WTC11 (cell line): ENCODE measurements at places on chromosomes 5 and 9.

GRCh38 chr9:69470186-69470977 is 145.4 kb downstream of the ENTREP1 start:
- no peak for DNase-seq

- no peak for DNase-seq
Observed at GRCh38 chr9:70995511-70995910, 125.9 kb downstream of the TRPM3 start.

DNA sequence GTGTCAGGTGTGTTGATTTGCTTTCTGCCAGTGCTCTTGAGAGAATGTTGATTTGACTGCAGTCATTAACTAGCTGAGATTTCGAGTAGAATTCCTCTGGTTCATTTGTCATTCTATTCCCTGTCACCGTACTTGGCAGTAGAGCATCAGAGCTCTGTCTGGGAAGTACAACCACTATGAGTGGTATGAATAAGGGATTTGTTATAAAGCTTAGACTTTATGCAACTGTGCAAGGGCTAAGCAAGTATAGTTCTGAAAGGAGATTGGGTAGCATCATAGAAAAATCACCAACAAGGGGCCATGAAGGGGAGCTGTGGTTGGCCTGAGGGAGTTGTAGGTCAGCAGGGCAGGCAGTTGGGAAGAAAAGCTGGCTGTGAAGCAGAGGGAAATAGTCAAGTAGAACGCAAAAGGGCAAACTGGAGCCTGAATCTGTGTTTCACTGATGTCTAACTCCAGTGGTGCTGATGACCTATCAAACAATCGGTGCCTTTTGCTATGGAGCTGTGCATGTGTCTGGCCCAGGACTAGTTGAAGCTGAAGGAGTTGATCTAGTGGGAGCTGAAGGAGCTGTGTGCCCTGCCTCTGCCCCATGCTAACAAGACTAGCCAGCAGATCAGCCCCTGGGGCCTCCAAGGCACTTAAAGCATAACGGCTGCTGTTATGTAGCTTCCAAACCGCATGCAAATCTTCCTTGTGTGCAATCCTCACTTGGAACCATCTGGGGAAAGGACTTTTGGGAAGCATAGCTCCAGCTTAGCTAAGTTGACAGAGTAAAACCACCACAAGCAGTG is 110.0 kb downstream of the SLC28A3 start:
- DNase-seq: no peak

DNA sequence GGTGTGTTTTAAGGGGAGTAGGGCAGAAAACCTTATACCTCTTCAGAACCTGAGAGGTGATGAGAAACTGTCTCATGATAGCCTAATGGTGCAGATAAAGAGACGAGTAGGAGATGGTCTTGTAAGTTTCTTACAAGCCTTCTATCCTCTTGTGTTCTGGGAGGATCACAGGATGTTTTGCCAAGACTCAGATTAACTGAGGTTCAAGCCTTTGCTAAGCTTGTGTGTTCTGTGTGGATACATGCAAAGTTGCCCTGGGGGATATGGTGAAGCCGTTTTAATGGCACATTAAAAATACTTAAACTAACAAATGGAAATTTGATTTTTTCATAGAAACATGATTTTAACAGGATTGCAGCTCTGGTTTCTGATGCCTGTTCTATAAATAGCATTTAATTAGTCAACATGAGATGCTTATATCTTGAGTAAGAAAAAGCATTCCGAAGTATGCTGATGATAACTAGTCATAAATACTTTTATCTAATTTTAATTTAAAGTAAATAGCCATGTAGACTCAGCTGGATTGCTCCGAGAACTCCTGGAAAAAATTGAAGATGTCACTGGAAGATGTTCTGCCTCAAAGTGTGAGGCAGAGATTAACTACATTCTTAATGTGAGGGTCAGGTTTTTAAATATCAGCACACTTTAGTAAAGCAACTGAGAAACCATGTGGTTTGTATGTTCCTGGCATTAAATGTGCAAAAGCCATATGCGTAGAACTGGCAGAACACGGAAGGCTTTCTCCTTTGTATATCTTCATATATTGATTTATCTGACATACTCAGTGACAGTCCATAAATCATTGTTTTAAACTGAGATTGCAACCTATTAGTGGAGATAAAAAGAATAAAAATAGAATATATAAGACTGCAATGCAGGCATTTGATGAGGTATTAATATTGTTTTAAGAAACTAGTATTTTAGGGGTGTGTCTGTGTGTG is 53.7 kb downstream of the IPO11 start:
- DNase-seq: no peak

- DNase-seq: no peak
Observed at GRCh38 chr9:117957267-117957666, 253.1 kb downstream of the TLR4 start.

DNA sequence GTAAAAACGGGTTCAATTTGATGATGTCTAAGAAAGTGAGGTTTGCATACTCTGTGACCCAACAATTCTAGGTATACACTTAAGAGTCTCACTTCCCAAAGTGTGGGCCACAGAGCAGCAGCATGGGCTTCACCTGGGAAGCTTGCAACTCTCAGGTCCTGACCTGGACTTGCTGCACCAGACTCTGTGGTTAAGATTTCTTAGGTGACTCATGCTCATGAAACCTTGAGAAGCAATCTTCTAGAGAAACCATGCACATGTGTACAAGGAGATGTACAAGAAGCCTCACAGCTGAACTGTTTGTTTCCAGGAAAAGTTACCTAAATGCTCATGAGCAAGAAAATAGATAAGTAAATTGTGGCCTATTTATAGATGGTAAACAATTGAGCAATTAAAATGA is 30.0 kb downstream of the DNAJC21 start:
- DNase-seq: no peak

- DNase-seq: no peak
Observed at GRCh38 chr5:165460911-165461310, 1955.5 kb downstream of the MAT2B start.

GRCh38 chr5:131281133-131281867 is 17.4 kb downstream of the CDC42SE2 start:
- DNase-seq: no peak

DNA sequence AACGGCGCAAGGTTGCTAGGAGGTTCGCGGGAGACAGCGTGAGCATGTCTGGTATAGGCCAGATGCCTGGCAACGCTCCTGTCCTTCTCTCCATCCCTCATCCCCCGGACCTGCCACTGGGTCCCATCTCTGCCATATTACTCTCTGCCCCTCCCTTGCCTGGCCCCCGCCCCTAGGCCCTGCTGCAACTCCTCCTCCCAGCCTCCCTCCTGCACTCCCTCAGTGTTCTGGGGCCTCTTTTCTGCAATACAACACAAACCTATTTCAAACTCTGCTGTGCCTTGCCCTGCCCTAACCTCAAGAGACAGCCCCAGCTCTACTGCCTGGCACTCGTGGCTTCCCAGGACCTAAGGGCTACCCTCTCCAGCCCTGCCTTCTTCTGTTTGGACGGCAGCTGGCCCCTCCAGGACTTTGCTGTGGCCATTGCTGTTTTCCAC is 8.9 kb upstream of the DBN1 start:
- no peak for DNase-seq

DNA sequence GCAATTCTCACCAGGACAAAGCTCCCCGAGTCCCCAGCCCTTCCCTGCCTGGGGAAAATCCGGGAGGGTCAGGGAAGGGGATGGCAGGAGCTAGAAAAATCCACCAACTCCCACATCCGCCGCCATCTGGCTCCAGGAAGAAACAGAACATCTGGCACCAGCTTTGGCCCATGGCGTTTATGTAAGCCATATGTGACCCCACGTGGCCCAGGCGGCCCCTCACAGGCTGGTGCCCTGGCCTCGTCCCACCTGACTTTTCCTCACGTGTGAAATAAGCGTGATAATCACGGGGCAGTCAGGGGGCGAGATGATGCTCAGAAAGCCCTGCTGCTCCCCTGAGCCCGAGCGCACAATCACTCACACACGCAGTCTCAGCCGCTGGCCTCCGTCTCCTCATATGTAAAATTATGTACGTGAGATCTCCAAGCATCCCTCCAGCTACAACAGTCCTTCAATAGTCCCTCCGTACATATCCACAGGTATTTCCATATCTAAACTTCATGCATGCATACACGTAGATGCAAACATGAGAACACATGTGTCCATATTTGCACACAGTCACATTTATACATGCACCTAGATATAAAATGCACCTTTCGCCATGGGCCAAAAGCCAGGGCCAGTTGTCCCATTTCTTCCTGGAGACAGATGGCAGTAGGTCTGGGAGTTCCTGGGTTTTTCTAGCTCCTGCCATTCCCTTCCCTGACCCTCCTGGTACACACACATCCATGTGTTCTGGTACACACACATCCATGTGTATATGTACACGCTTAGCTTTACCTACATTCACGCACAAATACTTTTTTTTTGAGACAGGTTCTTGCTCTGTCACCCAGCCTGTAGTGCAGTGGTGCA is 28.9 kb downstream of the PLPP7 start:
- no peak for DNase-seq

- no peak for DNase-seq
Observed at GRCh38 chr5:10933121-10933520, 172.1 kb upstream of the DAP start.

DNA sequence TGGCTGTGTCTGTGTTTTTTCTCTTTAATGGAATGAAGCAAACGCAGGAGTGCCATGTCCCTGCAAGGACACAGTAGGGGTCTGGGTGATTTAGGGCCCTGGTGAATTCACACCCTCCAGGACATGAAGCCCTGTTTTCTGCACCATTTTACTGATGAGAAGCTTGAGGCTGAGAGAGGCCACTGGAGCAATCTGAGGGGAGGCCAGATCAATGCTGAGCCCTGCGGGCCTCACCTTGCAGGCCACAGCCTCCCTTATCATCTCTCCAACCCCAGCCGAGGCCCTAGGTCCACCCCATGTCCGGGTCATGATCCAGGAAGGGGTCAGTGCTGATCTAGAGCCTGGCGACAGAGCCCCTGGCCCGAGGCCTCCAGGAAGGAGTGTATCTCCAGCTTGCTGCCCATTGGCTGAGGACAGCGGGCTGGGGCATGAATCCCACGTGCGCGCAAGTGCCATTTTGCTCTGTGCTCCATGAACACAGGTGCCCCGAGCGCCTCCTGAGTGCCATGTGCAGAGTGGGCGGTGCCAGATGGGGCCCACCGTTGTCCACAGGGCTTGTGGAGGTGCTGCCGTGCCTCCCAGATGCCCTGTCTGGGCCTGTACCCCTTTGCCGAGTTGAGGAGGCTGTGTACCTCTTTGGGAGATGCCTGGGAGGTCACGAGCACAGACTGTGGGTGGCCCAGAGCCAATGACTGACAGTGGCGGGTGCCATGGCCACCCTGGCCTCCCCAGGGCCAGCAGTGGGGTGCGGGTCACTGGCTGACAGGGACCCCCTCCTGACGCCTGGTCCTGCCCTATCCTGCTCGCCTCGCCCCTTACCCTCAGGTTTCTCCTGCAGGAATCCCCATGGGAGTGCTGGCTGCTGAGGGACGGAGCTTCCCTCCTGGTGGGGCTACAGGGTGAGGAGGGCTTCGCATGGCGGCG is 32.3 kb upstream of the LPCAT1 start:
- no peak for DNase-seq

DNA sequence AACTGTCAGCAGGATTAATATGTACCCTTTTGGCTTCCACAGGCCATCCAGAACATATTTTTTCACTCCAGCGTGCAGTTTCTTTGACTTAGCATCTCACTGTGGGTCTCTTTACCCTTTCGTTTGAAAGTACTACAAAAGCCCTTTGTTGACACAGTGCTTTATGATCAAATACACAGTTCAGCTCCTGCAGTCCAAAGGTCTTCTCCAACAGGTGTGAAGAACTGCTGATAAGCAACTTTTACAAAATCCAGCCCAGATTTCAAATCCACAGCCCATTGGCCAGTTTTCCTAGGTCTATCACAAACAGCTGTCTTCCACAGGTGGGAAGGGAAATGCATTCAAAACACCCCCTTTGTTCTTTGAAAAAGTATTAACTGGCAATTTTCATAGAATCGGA is 54.8 kb downstream of the MYO10 start:
- DNase-seq: no peak

DNA sequence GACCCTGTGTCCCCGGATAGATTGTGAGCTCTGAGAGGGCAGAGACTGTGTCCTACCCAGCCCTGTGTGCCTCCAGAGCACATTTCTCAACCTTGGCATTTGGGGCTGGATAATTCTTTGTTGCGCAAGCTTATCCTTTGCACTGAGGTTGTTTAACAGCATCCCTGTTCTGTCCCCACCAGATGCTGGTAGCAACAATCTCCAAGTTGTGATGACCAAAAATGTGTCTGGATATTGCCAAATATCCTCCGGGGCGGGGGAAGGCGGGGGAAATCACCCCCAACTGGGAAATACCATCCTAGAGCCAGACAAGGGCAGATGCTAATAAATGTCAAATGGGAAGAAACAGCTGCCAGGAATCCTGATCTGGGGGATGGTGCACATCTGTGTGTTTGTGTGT is 24.0 kb upstream of the TNIP1 start:
- no peak for DNase-seq

DNA sequence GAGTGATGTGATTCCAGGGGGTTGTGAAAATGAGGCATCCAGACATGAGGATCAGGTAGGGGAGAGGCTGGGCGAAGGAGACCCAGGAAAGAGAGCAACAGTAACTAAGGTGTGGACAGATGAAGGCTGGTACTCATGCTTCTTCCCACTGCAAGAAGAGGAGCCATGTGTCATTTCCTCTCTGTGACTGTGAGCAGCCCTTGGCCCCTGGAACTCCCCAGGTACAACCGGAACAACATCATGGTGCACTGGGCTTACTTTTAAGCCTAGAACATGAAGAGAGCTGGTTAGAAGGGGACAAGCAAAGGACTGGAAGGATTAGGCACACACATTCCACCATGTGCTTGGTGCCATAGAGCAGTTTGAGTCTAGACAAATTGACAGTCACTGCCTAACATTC is 10.9 kb upstream of the IL12B start:
- DNase-seq: no peak

- no peak for DNase-seq
Observed at GRCh38 chr9:116007824-116008223, 145.8 kb upstream of the PAPPA start.

DNA sequence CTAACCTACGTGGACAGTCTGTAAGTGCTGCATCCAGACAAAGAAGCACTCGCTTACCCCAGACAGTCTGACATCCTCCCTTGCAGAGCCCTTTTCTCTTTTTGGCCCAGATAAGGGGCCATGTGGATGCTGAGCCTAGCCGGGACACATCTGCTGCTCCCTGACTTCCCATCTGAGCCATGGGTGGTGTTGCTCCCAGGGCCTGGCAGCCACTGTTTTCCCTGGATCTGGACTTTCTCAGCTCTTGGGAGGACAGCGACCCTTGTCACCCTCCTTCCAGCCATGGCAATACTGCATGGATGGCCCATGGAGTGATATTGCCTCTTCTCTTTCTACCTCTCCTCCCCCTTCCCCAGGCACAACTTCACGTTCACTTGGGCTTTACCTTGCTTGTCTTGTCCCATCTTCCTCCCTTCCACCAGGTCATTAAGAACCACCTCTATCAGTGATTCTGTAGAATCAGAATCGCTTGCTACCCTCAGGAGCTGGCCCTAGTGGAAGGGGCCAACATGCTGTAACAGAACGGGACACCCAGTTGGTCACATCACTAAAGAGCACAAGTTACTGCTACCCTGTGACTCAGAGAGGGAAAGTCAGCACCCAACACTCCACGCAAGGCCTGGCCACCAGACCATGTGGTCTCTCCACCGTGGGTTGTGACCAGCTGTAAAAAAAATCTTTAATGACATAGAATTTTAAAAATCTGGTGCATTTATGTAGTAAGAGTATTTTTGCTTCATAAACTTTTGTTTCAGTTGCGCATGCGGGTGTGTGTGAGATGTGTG is 4.4 kb downstream of the NEURL1B start:
- no peak for DNase-seq
